ENCODE measurements at places on chromosomes 7 and 10.

GRCh38 chr10:13437026-13437555, 89.0 kb upstream of the SEPHS1 start:
- no peak for DNase-seq

DNA sequence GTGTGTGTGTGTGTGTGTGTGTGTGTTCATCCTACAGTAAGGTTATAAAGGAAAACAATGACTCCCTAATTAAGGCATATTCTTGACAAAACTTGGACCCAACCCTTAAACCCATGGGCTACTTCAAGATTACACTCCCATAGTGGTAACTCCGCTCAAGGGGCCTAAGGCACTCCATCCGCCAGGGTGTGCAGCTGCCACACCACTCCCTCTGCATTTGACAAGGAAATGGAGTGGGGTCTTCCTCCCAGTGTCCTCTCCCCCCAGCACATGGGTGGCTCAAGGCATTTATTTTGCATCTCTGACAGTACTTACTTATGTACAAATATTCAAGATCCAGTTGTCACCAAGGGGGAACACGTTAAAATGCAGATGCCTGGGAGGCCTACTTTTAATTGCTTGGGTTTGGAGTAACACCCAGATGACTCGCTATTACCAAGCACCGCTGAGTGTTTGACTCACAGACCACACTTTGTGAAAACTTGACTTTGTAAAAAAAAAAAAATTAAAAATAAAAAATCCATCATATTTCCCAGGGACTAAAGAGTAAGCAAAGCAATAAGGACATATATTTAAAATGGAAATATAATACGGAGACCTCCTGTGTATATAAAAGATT, 53.0 kb upstream of the AGR3 start:
- no peak for DNase-seq

GRCh38 chr7:37666026-37666799, 17.4 kb upstream of the GPR141 start:
- DNase-seq: no peak

GRCh38 chr10:5206799-5207198, 10.2 kb downstream of the AKR1C4 start:
- DNase-seq: no peak

- DNase-seq: no peak
These were observed 21.2 kb downstream of the PRKCQ start for GRCh38 chr10:6558759-6559461.

DNA sequence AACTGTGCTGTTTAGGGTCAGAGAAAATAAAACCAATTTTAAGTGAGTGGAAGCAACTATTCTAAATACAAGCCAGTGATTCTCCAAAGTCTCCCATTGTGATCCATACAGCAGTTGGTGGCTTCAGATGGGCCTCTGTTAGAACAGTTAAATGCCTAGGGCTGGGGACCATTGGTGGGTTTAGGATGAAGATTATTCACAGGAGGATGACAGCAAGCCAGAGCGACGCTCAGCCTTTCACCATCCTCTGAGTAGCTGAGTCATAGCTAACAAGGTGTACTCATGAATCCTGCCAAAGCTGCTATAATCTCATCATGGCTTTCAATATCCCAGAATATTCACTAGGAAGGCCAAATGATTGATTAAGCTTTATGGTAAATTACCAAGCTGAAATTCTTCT, 39.6 kb downstream of the STARD3NL start:
- DNase-seq: no peak

GRCh38 chr7:50595491-50596102, 30.4 kb upstream of the DDC start:
- no peak for DNase-seq

DNA sequence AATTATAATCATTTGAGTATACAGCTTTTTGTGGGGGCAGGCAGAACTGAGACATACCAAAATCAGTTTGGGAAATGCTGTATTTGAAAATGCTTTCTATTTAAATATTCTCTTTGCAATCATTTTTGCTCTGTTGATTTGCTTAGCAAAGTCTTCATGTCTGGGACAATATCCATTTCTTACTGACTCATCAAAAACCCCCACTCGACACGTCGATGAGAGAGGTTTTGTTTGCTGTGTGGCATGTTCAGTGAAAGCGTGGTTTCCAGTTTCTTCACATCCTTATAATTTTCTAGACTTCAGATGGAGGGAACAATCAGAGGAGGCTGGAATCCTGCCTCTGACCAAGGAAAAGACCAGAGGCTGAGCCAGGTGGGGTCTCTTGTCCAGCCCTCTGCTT, 28.9 kb downstream of the HTRA1 start:
- DNase-seq: no peak

- no peak for DNase-seq
These were observed 12.1 kb upstream of the MAGI2 start for GRCh38 chr7:79465551-79465950.

DNA sequence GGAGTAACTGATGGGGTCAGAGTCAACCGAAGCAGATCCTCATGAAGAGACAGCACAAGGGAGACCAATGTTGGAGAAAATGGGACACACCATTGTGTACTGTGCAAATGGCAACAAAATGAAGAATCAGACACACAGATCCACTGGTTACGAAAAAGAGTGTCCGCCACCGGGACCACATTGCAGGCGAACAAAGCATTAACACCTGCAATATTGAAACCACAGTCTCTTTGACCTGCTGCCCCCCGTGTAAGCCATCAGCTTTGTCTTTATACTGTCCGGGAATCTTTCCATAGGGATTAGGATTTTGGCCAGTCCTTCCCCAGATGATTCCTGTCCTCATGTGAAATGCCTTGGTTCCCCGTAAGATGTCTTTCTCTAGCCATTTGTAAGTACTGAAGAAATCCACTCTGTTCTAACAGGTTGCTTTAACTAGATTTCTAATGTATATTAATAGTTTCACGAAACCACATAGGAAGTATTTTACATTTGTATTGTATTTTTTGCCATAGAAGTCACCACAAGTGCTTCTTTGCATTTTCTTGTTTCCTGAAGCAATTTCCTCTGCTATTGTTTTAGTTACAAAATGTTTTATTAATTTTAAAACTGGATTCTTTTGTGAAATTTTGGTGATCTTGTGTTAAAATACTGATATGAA, 140.8 kb upstream of the NFE2L3 start:
- no peak for DNase-seq
